T-helper 1 cell (primary cell): ENCODE measurements at places on chromosomes 2 and 18.

DNA sequence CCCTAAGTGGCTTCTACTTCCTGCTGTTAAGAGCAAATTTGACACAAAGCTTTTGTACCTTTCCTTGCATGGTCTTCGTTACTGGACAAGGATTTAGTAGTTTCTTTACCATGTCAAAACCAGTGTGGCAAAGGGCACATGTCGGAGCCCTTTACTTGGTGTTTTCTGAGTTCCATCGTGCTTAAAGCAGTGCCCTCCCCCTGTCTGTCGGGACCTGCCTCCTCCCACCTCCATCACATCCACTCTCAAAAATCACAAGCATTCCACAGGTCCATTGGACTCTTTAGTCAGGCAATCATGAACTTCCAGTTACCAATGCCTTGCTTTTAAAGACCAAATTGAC is 763 bp downstream of the CCDC141 start:
- peak; percentile 19 for DNase-seq

- DNase-seq: no peak
These were observed 72.7 kb upstream of the MAP3K20 start for GRCh38 chr2:173002751-173003541.

DNA sequence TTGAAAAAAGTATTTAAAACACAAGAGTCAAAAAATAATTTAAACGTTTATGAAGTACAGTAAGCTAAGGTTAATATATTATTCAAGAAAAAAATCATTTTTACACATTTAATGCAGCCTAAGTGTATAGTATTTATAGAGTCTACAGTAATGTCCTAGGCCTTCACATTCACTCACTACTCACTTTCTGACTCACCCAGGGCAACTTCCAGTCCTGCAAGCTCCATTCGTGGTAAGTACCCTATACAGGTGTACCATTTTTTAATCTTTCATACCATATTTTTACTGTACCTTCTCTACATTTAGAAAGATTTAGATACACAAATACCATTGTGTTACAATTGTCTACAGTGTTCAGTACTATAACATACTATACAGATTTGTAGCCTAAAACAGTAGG is 20.9 kb upstream of the RPRD1A start:
- no peak for DNase-seq

GRCh38 chr18:2896990-2897389 is 50.2 kb downstream of the EMILIN2 start:
- DNase-seq: no peak

DNA sequence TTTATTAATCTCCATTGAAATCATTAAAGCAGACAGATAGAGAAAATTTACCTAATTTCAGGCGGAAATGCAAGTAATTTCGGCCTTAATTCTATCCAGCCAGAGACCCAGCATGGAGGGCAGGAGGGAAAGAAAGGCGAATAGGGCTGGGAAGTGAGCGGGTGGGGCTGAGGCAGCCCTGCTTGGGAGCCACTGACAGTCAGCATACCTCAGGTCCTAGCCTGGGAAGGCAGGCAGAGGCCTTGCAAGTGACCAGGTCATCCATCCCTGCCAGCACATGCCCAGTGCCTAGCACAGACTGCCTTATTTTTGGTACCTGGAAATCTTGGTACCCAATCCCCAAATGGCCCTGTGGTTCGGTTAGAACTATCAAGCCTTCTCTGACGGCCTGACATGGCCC is 1.5 kb downstream of the GDF7 start:
- no peak for DNase-seq

DNA sequence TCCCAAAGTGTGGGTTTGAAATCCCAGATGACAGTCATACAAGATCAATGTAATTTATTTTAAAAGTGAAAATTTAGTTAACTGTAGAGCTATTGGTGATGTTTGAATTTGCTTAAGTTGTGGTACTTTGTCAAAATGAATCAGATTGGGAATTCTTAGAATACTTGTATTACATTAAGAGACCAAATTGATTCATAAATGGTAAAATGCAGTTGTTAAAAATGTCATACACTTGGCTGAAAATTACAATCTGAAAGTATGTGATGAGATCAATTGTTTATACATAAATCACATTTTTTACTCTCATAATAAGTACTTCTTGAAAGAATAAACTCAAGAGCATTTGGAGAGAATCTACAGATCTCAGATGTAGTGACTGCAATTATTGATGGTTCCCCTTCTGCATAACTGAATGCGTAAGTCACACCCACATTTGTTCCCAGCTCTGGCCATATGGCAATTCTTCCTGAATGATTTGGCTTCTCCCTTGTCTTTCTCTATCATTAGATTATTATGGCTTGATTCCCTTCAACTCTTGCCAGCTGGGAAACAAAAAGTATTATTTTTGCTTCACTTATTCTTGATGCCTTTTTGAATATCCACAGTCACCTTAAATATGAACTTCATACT is 558.5 kb downstream of the CPS1 start:
- no peak for DNase-seq

- DNase-seq: peak; percentile 1
These were observed 2.2 kb downstream of the INO80D start for GRCh38 chr2:206083602-206084438.

- no peak for DNase-seq
These were observed 38.2 kb upstream of the PPM1B start for GRCh38 chr2:44130441-44130840.

DNA sequence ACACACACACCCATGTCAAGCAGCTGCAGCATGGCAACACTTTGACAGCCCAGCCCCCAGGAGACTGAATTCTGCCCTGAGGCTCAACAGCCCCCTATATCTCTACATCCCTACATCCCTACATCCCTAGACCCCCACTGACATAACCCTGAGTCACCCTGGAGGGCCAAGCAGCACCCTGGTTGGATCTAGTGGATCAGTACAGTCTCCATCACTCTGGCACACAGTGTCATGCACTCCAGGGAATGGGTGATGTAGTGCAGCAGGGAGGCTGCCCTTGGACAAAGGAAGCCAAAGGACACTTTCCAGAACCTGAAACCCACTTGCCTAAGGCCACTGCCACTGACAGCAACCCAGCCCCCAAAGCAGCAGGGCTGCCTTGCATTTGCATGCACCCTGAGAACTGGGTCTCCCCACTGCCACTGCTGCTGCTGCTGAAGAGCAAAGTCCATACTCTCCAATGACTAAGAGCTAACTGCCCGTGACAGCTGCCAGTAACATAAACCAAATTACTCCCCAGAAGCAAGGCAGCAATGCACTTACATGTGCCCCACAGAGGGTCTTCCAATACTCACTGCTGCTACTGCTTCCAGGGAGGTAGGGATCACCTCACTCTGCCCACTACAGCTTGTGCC is 681.6 kb upstream of the KLHL29 start:
- no peak for DNase-seq

GRCh38 chr2:158060835-158061435 is 40.7 kb upstream of the UPP2 start:
- no peak for DNase-seq

DNA sequence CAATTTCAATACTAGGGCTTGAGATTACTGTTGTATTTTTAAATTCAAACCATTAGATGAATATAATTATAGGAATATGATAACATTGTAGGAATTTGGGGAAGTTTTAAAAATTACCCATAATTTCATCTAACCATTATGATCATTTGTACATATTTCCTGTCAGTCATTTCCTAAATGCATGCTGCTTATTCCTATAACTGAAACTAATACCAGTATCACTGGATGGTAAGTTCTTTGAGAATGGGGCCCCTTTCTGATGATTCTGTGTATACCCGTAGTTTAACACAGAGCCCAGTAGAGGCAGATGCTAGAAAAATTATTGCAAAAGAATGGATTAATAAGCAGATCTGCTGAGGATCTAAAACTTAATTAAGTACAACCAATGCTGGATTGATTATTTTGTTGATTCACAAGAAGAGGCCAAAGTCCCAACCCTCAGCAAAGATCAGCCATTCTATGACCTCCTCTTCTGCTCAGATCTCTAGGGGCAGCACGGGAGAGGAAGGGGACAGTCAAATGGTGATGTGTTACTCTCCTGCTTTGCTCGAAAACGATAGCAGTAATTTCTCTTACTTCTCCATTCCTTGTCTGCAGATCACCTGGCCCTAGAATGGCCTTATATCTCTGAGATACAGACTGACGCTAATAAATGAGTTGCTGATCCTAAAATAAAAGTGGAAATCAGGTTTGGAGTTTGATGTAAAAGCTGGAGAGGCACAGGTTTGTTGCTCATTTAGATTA is 69.5 kb upstream of the PELI1 start:
- DNase-seq: peak; percentile 67

DNA sequence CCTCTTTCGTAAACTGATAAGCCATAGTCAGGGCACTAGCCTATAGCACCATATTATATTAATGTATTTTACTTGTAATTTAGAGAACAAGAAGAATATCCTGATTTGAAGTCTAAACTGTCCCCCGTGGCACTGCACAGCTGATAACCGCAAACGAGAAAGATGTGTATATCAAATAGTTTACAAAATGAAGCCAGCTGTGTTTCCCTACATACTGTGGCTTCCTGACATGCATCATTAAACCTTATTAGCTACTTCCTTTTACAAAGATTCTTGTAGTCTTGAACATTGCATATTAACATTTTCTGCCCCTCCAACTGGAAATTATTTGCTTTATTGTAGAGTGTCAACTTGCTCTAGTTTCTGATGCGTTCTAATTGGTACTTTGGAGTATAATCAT is 153.5 kb upstream of the NFATC1 start:
- DNase-seq: no peak

- DNase-seq: no peak
These were observed 354.4 kb downstream of the ARL6IP6 start for GRCh38 chr2:153072813-153073212.

GRCh38 chr2:230991598-230991997 is 4.3 kb upstream of the SPATA3 start:
- no peak for DNase-seq

DNA sequence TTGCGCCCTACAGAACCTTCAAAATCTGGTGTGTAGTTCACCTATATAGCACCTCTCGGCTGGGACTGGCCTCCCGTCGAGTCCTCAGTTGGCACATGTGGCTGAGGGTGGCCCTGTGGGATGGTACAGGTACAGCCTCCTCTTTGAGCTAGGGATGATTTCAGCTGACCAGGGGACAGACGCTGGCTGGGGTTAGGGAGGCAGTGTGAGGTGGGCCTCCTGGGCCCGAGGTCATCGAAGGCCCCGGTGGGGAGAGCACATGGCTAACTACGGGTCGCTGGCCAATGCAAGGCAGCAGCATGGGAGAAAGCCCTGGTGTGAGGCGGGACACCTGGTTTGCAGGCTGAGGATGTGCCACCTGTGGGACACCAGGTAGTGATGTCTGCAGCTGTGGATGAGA is 304.8 kb downstream of the GBX2 start:
- DNase-seq: no peak

DNA sequence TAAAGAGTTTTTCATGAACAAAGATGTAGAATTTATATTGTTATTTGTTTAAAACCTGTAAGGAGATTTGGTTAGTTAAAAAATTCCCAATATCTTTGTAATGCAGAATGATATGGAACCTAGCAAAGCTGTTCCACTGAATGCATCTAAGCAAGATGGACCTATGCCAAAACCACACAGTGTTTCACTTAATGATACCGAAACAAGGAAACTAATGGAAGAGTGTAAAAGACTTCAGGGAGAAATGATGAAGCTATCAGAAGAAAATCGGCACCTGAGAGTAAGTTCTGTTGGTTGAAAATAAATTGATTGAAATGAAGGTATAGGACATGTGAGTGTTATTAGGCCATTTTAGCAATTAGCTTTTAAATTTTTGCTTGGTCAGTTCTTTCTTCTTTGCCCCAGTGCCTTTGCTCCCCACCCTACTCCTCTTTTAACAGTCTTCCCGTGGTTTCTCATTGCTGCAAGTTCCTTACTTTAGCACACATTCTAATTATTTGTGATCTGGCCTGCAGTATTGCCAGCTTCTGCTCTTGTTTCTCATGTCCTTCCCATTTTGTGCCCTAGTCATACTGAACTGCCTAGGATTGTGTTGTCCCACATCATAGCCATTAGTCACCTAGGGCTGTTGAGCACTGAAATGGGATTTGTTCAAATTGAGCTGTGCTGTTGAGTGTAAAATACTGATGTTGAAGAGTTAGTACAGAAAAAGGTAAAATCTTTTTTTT is 36.6 kb downstream of the VAPA start:
- no peak for DNase-seq

- peak; percentile 12 for DNase-seq
These were observed at the start of gene PARD3B for GRCh38 chr2:204544961-204545860. TSS of gene PARD3B (plus strand) at chr2:204545475. CDS start at chr2:204546000, 525 bp downstream.

GRCh38 chr2:11647834-11648600 is 22.0 kb downstream of the NTSR2 start:
- DNase-seq: no peak

DNA sequence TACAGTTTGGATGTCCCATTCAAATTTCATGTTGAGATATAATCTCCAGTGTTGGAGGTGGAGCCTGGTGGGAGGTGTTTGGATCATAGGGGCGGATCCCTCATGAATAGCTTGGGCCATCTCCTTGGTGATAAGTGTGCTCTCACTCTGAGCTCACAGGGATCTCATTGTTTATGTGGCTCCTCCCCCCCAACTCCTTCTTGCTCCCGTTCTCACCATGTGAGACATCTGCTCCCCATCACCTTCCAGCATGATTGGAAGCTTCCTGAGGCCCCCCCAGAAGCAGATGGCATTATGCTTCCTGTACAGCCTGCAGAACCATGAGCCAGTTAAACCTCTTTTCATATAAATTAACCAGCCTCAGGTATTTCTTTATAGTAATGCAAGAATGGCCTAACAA is 3.0 kb upstream of the INPP1 start:
- no peak for DNase-seq

GRCh38 chr2:240021488-240022104 is 3.5 kb downstream of the NDUFA10 start:
- DNase-seq: peak; percentile 60

GRCh38 chr18:78074400-78075020 is 824.9 kb downstream of the GALR1 start:
- no peak for DNase-seq

DNA sequence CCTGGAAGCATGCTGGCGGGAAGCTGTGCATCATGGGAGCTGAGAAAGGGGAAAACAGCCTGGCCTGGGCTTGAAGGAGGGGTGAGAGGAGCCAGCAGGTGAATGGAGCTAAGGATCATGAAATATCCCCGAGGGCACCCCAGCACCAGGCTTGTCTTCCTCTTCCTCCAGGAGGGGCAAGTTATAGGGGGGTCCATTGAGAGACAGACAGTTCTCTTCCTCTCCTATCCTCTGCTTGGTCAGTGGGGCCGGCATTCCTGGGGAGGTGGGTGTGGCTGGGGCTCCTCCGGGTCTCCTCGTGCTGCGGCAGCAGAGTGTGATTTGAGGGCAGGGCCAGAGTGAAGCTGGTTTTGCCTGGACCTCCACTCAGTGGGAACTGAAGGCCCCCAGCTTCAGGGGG is 78.9 kb downstream of the LIPG start:
- no peak for DNase-seq

GRCh38 chr2:149656996-149657395 is 69.4 kb upstream of the MMADHC start:
- no peak for DNase-seq

- DNase-seq: no peak
These were observed 1.2 kb upstream of the UGT1A7 start for GRCh38 chr2:233680361-233681045.

DNA sequence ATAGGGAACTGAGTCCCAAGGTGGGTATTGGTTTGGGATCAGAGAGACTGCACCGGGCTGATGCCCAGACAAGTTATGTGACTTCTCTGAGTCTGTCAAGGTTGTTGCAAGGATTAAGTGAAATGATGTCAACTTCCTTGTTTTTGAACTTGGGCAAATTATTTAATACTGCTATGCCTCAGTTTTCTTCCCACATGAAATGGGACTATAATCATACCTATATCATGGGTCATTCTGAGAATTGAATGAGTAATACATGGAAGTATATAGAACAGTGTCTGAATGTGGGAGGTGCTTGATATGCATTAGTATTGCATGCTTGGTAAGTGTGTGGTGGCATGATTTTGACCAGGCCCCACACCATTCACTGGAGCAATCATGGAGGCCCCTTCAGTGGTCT is 99.0 kb downstream of the PRKCE start:
- DNase-seq: peak; percentile 23
